ENCODE measurements at places on chromosomes 1 and 21.
A peak's percentile ranks its signal among the peaks of the same experiment; 100 is the strongest.

GRCh38 chr1:59695252-59695651 lies 119.5 kb upstream of the HOOK1 start:
- no peak for DNase-seq

GRCh38 chr1:245054507-245055270 lies 100.1 kb upstream of the KIF26B start:
- DNase-seq, result no peak

- no peak for DNase-seq
Measured at GRCh38 chr1:156430303-156430702, 61.3 kb downstream of the RHBG start.

DNA sequence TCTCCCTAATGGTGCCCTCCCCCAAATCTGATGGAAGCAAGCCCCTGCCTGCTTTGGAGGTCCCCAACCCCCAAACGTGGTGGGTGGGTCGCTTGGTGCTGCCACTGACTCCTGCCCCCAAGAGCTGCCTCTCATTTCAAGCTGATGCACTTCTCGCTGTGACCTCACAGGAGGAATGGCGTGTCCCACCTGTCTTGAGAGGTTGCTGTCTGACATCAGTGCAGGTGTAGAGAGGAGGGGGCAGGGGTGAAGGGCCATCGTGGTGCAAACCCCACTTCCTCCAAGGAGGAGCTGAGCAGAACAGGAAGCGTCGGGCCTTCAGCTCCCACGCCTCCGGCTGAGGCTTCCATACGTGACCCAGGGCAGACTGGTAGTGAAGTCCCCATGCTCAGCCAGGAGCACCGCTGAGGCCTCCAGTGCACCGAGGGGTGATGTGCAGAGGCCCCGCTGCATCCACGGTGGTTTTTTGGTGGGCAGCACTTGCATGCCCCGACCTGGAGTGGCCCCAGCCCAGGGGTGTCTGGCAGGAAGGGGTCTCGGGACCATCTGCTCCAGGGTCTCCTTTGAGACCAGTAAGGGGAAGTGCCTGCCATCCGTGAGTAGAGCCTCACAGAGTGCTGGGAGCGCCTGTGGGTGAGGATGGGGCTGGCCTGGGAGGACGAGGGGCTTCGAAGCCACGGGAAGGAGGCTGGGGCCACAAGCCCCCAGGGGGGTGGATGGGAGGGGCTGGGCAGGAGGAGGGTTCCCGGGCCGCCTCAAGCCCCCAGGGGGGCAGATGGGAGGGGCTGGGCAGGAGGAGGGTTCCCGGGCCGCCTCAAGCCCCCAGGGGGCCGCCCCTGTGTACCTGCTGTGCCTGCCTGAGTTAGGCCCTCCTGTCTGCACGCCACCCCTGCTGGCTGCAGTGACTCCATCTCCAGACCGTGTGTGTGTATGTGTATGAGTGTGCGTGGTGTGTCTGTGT lies 39.8 kb downstream of the WDR4 start:
- DNase-seq, result no peak

DNA sequence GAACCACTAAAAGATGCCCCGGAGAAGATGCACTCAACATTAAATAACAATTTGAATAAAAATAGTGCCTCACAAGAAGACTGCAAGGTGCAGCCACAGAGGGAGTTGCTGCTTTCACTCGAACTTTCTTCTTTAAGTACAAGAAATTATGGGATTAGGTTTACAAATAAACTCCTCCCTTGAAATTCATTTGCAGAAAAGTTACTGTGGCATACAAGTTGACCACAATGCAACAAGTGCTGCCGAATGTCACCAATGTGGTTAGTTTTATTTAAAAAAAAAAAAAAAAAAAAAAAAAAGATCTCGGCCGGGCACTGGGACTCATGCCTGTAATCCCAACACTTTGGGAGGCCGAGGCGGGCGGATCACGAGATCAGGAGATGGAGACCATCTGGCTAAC lies 76.8 kb upstream of the RAB4A start:
- no peak for DNase-seq

- no peak for DNase-seq
Measured at GRCh38 chr1:239287296-239287695, 99.1 kb upstream of the CHRM3 start.

GRCh38 chr1:154325583-154326545 lies 539 bp downstream of the ATP8B2 start:
- DNase-seq, result peak; percentile 46

DNA sequence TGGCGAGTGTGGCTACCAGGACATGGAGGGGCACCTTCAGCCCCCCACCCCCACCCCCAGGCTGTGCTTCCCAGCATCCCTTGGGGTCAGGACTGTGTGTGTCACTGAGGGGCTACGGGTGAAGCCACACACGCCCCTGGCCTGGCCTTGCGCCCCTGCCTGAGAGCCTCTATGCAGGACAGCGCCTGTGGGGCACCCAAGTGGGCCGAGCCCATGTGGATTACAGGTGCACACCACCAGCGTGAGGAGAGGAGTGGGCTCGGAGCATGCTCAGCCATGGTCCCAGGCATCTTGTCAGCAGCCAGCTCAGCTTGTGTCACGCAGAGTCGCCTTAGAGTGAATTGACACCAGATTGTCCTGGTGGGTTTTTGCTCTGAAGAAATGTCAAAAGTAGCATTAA lies 27.9 kb downstream of the FAAP20 start:
- DNase-seq, result no peak

GRCh38 chr1:224524679-224525078 lies 90.1 kb upstream of the WDR26 start:
- DNase-seq, result no peak

DNA sequence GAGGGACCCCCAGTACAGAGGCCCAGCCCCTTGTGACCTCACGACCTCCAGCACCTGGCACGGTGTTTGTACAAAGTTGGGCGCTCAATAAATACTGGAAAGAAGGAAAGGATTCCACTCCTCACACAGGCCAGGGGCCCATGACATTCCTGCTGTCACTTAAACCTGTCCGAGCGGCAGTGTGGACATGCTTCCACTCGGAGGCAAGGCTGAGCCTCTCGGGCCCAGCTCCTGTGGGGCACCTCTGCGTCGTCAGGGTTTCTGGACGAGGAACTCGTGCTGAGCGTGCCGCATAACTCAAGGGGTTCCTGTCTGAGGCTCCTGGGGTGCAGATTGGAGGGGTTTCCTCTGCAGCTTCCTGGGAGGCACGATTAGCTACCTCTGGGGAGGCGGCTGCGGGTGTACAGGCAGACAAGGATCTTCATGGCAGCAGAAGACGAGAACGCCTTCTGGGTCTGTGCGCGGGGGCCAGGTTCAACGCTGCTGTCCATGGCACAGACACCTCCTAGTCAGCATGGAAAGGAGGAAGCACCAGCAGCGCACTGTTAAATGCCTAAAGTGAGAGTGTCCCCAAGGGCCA lies 3.6 kb upstream of the SMIM1 start:
- DNase-seq, result no peak

- DNase-seq, result no peak
Measured at GRCh38 chr1:27832762-27833161, 2.2 kb downstream of the PPP1R8 start.

GRCh38 chr1:205309741-205310140 lies 11.8 kb downstream of the NUAK2 start:
- DNase-seq, result no peak

DNA sequence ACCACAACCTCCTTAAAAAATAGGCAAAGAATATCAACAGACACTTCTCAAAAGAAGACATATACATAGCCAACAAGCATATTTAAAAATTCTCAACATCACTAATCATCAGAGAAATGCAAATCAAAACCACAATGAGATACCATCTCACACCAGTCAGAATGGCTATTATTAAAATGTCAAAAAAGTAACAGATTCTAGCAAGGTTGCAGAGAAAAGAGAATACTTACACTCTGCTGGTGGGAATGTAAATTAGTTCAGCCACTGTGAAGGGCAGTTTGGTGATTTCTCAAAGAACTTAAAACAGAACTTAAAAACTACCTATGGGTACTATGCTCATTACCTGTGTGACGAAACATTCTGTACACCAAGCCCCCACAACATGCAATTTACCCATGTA lies 20.7 kb downstream of the CD1B start:
- DNase-seq, result no peak

- no peak for DNase-seq
Measured at GRCh38 chr1:172342584-172343239, 77.8 kb upstream of the C1orf105 start.

GRCh38 chr1:167994560-167994959 lies 57.7 kb upstream of the MPC2 start:
- no peak for DNase-seq

DNA sequence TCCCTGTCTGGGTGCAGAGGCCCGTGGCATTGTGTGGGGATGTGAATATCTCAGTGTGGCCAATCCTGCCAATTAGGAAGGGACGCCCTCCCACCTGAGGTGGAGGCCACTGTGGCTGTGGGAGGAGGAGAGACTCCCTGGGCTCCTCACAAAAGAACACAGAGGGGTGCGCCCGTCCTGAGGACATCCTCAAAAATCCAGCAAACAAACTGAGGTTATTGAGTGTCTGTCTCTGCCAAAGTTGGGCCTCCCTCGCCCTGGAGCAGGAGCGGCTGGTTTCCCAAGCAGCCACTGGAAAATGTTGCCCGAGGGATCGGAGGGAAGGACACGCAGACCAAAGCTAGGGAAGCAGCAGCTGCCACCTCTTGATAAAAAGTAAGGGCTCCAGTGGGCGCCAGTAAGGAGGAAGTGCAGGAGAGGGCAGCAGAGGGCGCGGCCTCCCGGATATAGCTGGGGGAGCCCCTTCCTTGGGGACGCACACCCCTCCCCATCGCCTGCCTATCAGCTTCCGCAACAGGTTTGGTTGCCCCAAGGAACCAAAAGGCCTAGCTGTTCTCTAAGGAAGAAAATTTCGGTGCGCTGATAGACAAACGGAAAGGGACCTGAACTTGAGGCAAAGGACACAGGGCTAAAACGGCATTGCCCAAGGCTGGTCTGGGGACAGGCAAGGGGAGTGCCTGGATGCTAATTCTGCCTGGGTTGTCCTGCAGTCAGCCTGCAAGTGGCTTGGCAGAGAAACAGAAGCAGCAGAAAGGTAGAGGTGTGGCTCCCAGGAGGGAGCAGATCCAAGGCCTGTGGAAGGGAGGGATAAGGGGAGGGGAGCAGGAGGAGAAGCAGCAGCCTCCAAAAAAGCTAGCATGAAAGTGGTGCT lies 1.7 kb upstream of the GRIK3 start:
- peak; percentile 23 for DNase-seq

- DNase-seq, result no peak
Measured at GRCh38 chr1:169392406-169392805, 24.4 kb downstream of the BLZF1 start.

DNA sequence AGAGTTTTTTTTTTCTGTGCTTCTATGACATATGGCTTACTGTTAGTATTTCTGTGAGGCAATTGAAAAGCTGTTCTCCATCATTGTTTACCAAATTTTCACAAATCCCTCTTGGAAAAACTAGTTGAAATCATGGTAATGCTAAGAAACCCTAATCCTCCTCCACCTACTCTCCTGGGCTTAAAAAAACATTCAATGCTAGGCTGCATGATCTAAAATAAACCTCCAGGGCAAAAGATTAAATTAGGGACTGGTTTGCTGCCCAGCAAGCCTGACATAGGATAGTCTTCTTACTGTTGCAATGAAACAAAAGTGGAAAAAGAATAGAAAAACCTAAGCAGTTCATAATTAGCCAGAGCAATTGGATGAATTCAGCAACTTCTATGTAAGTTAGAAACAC lies 16.1 kb downstream of the C1orf52 start:
- DNase-seq, result no peak

- no peak for DNase-seq
Measured at GRCh38 chr1:109689844-109690405, 2.3 kb downstream of the GSTM1 start.

GRCh38 chr1:161185282-161185682 lies 8.0 kb upstream of the B4GALT3 start:
- peak; percentile 97 for DNase-seq

- no peak for DNase-seq
Measured at GRCh38 chr21:15848634-15849560, 119.1 kb downstream of the USP25 start.

Data from NCI-H446 treated with DMSO at 0.1 percent for 48 hours (cell line).